Stimulated activated CD8-positive, alpha-beta memory T cell treated with anti-CD3 and anti-CD28 coated beads, Interleukin-15, amount 100 ng/mL, for 1 hour (primary cell): ENCODE measurements at places on chromosomes 2 and 18.

- no peak for DNase-seq
Observed at GRCh38 chr2:201827621-201828020, 21.3 kb downstream of the CDK15 start.

- DNase-seq: no peak
Observed at GRCh38 chr2:38788306-38788705, 10.3 kb downstream of the GEMIN6 start.

DNA sequence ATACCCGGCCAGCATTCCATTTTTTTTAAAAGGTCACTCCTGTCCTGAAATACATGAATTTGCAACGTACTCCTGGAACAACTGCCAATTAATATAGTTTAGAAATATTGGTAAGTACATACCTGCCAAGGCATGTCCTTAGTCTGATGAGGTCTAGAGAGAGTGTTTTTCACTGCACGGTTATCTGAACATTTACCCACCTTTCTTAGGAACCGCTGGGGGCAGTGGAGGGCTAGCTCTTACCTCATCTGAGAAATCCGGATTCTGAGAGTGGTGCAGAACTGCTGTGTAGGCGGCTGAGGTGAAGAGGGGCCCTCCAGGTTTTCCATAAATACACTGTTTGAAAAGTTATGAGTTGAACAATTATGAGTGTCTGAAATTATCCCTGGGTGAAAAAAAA lies 133.1 kb upstream of the CCDC195 start:
- no peak for DNase-seq

- no peak for DNase-seq
Observed at GRCh38 chr2:219461047-219461514, 26.4 kb downstream of the SPEG start.

- no peak for DNase-seq
Observed at GRCh38 chr2:214484239-214484638, 73.4 kb downstream of the VWC2L start.
